EL (cell line): ENCODE measurements at places on chromosomes 7 and 10.

GRCh38 chr7:39421251-39421650, 145.0 kb upstream of the YAE1 start:
- no peak for DNase-seq

- peak; percentile 50 for DNase-seq
Observed at GRCh38 chr7:103447073-103447960, 1.3 kb upstream of the SLC26A5 start.

GRCh38 chr7:112470194-112470593, 10.6 kb upstream of the LSMEM1 start:
- no peak for DNase-seq

GRCh38 chr10:71333129-71333887, 14.2 kb downstream of the SLC29A3 start:
- DNase-seq = no peak

DNA sequence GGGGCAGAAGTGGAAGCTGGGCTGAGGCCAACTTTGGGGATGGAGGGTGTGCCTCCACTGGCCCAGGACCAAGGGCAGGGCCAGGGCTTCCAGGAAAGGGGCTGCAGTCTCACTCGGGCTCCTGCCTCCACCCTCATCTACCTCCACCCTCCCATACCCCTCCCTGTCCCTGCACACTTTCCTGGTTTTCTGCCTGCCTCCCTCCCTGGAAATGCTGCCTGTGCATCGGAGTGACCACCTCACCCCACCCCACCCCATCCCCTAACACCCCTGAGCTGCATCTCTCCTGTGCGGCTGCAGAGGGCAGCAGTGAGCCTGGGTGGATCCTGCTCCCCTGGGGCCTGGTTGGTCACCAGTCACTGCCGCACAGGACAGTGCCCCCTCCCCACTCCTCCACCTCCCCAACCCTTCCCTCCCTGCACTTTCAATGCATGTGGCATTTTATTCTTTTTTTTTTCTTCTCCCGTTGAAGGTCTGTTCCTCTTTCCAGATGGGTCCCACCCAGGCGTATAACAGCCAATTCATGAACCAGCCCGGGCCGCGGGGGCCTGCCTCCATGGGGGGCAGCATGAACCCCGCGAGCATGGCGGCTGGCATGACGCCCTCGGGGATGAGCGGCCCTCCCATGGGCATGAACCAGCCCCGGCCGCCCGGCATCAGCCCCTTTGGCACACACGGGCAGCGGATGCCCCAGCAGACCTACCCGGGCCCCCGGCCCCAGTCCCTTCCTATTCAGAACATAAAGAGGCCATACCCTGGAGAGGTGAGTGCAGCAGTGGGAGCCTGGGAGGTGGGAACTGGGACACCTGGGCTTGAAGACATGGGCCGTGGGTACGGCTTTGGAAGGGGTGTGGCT, 54.1 kb upstream of the PPIF start:
- DNase-seq = peak; percentile 25

DNA sequence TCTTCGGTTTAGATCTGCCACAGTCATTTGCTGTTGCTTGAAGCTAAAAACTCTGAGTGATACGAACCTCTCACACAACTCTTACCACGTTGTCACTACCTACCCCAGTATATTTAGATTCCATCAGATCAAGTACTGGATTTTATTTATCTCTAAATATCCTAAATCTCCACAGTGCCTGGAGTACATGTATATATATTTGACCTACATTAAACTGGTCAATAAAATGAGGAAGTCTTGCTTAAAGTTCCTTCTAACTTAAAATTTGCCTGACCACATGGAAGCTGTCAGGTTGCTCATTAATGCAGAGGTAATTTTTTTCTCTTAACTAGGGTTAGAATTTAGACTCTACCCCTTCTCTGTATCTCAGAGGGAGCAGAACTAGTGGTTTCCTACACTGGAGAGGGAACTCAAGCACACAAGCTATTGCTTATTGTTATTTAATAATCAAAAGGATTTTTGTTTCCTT, 3.1 kb upstream of the MACC1 start:
- no peak for DNase-seq

GRCh38 chr7:71857338-71857737, 554.8 kb downstream of the CALN1 start:
- no peak for DNase-seq

- DNase-seq = peak; percentile 12
Observed at GRCh38 chr7:45217358-45217757, 59.8 kb downstream of the RAMP3 start.
